ENCODE measurements at places on chromosomes 4 and X.

DNA sequence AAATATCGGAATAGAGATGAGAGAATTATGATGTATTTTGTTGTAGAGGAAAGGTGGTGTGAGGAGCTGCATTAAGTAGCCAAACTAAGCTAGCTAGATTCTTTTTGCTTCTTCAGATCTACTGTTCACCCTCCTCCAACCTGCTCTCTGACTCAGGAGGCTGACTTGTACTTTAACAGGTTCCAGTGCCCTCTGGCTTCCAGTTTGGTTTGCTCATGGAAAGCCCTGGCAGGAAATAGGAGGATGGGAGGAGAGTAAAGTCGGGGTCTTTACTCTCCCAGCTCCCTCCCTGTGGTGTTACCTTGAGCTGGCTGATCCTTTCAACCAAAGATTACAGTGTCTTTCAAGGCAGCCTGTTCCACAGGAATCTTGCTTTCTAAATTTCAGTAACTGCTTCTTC is 277.0 kb upstream of the EDA2R start:
- DNase-seq: no peak

DNA sequence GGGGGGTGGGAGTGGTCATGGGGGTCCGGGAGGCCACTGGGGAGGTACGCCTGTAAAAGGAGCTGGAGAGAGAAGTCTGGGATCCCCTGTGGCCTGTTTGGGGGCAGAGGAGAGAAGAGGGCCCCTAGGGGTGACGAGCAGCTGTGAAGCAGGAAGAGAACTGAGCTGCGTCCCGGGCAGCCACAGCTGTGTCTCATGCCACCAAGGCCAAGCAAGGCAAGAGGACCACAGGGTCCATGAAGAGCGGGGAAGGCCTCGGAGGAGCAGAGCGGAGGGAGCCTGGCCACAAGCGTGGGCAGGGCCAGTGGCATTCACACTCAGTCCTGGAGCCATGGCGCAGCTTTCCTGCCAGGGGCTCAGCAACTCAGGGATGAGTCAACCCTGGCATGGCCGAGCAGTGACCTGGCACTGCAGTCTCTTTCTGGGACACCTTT is 13.6 kb upstream of the NAT8L start:
- no peak for DNase-seq

DNA sequence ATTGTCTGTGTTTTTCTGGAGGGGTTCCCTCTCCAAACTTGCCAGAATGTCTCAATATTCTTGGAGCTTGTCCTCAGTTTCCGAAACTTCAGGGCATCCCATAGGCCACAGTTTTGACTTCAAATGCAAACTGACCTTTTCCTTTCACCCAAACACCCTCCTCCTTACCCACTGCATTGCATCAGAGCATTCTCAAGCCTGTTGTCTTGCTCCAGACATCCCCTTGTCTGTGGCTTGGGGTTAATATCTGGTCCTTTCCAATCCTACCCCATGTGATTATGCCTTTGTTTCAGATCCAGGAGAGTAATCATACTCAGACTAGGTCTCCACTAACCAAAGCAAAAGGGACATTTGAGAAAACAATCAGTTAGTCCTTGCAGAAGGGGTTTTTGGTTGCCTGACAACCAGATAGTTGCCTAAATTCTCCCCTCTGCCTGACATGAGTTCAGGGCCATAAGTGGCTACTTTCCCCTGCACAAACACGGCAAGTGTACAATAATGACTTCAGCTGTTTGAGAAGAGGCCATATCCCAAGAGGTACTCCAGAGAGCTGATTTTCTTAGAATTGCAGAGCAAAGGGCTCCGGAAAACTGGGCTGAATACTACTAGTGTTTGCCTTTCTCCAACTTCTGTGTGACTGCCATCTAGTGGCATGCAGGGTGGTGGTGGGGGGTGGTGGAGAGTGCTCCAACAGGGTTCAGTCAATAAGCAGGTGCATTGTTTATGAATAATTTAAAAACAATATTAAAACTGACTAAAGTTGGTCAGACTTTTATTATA is 130.2 kb downstream of the CHRDL1 start:
- DNase-seq: no peak

GRCh38 chr4:80094191-80094590 is 21.2 kb upstream of the ANTXR2 start:
- DNase-seq: no peak

- DNase-seq: no peak
These were observed 50.2 kb upstream of the TADA2B start for GRCh38 chr4:6992728-6993677.

DNA sequence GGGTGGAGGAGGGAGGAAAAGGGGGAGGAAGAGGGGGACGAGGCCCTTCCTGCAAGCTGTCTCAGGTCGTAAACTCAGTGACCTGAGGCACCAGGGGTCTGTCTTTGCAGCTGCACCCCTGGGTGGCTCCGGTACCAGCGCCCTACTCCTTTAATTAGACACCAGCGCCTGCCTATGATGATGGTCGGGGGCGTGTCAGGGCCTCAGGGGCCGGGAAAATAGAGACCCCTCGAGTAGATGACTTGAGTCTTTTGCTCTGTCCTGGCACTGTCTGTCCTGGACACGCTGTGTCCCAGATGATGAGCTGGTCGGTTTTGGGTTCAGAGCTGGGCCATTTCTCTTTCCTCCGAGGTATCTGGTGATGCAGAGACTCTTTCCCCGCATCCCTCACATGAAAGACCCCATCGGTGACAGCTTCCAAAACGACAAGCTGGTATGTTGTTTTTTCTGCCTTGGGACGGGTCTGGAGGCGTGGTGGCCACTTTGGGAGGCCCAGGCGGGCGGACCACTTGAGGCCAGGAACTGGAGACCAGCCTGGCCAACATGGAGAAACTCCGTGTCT is 11.2 kb downstream of the SLC25A6 start:
- no peak for DNase-seq

DNA sequence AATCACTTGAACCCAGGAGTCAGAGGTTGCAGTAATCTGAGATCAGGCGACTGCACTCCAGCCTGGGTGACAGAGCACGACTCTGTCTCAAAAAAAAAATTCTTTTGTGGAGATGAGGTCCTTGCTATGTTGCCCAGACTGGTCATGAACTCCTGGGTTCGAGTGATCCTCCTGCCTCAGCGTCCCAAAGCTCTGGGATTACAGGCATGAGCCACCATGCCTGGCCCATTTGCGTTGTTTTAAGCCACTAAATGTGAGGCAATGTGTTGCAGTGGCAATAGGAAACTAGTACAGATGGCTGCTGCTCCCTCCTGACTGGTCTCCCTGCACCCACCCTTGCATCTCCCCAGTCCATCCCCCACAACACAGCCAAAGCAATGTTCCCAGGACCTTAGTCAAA is 40.0 kb upstream of the APLN start:
- no peak for DNase-seq

DNA sequence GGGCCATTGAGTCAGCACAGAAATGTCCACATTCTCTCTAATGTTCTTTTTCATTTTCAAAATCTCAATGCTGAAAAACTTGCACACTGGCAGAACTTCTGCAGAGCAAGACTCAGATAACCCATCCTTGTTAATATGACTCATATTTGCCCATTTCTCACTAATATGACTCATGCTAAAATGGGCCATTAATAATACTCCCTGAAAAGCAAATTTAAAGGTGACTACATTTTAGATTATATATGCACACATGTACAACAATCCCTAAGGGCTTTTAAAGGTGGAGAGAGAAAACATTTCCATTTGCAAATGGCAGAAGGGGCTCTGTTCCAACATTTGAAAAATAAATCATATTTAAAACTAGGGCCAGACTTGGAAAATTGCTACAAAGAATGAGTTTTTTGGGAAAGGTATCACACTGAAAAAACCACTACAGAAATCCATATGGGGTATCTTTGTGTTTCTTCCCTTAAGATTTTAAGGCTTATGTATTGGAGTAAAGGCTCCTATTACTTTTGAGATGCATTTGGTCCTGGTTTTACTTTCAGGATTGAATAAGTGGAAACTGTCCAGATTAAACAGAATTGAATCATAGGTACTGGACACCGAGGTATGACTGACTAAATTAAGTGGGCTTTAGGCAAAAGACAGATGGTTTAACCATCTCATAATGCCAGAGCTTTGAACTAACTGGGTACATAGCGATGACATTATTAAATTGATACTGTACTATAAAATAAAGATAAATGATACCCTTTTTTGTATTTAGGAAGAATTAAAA is 30.0 kb downstream of the TLR2 start:
- no peak for DNase-seq

DNA sequence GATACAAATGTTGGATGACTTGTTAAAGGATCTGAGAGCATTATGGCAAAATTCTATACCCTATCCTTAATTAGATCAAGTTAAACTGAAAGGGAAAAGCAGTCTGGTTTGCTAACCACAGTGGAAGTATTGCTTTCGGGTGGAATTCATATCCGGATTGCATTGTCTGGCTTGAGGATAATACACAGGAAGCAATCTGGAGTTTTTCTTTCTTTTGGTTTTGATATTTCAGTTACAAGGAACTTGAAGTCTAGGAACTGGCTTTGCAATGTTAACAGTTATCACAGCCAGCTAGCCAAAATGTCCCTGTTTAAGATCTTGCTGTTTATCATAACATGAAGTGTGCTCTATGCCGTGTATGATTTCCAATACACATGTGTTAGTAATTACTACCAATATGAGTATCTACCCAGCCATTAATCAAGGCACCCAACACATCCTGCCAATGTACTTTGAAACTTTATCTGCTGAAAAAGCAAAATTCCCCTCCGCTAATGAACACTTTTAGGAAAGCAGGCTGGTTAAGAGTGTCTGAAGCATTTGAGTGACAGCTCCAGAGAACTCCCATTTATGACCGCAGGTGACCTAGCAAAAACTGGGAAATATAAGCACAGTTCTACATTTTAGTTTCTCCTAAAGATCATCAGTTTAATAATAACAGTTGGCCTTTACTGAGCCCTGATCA is 146.4 kb downstream of the PALLD start:
- no peak for DNase-seq

- no peak for DNase-seq
These were observed 107.7 kb downstream of the RBM47 start for GRCh38 chr4:40521957-40522356.

DNA sequence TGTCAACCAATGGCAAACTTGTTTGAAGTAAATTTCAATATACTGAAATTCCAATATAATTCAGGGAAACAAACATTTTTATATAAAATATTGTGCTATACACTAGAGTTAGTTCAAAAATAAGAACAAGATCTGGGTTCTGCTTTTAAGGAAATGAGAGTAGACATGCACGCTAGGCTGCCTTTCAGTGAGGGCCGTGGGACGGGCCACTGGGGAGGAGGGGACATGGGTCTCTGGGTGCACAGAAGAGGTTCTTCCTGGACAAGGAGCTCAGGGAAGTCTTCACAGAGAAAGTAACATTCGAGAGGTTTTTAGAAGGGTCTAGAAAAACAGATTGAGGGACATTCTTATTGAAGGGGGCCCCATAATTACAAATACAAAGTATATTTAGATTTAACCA is 64.4 kb downstream of the SHROOM3 start:
- DNase-seq: no peak

DNA sequence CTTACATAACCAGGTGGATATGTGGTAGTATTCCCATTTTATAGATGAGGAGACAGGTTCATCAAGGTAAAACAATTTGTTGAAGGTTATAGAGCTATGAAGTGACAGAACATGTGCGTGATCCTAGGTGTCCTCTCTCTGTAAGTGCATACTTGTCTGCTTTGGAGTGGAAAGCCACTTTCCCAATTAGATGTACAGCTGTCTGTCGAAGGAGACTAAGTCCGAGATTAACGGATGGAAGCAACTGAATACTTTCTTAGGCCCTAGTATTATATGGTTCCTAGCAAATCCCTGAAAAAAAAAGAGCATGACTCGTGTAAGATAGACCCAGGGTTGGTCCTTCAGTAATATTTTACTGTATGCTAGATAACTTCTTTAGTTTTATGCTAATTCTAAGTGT is 19.7 kb downstream of the TMEM131L start:
- DNase-seq: no peak

DNA sequence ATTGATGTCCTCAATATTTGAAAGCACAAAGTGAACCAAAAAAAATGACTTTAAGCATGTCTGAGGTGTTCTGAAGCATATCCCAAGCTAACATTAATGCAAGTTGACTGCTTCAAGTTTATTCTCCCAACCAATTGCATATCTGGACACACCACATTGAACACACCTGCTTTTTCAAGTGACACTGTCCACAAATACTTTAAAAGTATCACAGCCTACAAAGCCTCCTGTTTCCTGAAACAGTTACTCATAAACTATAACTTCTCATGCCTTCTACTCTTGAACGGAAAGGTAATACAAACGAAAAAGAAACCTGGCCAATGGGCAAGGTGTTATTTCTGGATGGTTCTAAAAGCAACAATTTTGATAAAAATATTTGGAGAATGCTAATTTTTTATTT is 1.1 kb downstream of the CDKL2 start:
- DNase-seq: no peak

DNA sequence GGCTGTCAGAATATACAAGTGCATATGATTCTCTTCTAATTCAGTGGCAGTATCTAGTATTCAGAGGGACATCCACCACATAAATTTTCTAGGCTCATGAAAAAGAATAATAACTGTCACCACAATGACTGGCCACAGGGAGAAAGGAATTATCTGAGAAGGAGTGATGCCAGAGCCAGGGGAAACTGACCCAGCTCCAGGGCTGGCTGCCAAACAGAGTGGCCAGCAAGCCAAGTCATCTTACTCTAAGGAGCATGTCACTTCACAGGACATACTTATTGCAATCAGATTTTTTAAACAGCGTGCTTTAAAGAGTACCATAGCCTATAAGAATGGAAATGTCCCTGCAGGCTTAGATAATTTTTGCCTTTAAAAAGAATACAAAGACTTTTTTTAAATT is 5.8 kb upstream of the SEPTIN11 start:
- no peak for DNase-seq

DNA sequence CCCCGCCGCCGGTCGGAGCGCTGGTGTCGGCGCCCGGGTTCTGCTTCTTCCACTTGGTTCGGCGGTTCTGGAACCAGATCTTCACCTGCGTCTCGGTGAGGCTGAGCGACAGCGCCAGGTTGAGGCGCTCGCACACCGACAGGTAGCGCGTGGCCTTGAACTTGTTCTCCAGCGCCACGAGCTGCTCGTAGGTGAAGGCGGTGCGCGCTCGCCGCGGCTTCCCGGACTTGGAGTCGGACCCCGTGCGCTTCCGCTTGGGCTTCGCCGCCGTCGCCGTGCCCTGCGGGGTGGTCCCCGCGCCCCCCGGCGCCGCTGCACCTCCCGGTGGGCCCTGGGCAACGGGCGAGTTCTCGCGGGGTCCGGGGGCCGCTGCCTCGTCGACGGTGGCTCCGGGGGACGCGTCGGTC is 3.1 kb downstream of the NKX1-1 start:
- DNase-seq: no peak

GRCh38 chr4:104728380-104729122 is 233.9 kb upstream of the CXXC4 start:
- DNase-seq: no peak
